ENCODE measurements at places on chromosomes 2 and 18.

DNA sequence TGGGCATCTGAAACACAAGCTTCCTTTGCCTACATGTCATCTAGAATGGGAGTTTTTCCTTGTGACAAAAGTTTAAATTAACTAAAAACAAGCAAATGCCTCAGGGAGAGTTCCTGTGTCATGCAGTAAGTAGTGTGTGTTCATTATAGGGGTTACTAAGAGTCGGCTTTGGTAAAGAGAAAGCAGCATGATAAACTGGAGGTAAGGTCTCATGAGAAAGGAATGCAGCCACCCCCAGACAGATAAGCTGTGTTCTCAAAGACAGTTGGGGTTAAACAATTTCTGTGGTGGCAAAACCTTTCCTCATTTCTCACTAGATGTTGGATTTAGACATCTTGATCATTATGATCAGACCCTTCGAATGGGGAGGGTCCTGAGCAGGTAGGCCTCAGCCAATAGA lies 129.7 kb downstream of the MAP4K4 start:
- no peak for DNase-seq

DNA sequence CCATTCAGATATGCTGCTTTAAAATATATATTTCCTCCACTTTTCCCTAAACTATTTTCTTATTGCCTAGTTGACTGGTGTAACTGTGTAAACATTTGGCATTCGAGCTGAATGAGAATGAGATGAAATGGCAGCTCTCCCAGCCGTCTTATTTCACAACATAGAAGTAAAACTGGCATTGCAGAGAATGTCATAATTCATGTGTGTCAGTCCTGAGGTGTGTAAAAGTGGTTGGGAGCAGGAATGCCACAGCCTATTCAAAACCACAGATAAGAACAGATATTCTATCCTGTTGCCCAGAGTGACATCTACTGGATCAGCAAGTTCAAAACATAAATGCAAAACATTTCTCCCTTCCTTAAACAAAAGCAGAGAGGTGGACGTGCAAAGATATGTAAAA lies 565.5 kb upstream of the CHAC2 start:
- no peak for DNase-seq

GRCh38 chr18:45910405-45911023 lies 56.6 kb downstream of the EPG5 start:
- DNase-seq, result peak; percentile 56

GRCh38 chr2:28451793-28452533 lies 43.9 kb upstream of the PLB1 start:
- DNase-seq, result no peak

DNA sequence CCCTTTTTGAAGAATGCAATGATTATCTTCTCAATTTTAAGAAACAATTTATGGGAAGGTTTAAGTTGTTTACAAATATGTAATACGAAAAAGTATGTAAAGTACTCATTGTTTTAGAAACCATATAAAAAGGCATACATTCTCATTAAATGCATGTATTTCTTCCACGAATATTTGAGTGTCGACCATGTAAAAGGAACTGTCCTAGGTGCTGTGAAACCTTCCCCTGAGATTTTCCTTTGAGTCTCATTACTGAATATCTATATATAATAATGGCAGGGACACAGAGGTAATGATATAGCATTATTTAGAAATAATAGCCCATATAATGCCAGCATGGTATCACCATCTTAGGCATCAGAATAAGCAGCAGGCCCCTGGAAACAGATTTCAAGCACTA lies 239.3 kb downstream of the ERBB4 start:
- no peak for DNase-seq

- no peak for DNase-seq
These were observed 53.0 kb upstream of the ASAP2 start for GRCh38 chr2:9153643-9153980.

DNA sequence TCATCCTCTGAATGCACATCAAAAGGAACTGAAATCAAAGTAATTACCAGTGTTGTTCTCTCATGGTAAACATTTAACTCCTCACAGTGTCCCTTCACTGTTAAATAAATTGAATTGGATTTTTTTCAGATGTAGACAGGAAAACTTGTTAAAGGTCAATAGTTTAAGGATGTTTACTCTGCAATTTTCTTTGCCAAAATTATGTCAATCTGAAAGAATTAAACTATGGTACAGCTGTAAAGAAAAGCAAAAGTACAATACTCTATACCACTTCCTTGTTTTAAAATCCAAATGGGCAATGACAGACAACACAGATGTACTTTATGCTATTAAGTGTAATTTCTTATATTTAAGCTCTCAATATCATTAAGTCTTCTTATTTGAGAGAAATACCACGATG lies 153.2 kb downstream of the WDPCP start:
- no peak for DNase-seq

DNA sequence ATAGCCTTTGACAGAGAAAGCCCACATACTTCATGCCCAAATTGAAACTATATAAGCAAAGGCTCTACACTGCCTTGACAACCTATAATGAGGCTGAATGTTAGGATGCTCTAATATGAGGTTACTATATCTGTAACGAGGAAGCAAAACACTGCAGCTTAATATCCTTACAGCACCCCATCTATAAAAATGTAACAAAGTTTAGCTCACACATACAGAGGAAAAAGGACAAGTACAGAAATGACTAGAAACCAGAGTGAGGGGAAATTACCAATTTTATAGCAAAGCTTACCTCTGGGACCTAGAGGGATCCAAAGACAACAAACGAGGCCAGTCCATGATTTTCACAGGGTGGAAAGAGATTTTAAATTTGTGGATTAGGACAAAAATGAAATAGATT lies 138.5 kb downstream of the COL4A4 start:
- no peak for DNase-seq

GRCh38 chr2:120388222-120389035 lies 42.5 kb downstream of the INHBB start:
- no peak for DNase-seq

DNA sequence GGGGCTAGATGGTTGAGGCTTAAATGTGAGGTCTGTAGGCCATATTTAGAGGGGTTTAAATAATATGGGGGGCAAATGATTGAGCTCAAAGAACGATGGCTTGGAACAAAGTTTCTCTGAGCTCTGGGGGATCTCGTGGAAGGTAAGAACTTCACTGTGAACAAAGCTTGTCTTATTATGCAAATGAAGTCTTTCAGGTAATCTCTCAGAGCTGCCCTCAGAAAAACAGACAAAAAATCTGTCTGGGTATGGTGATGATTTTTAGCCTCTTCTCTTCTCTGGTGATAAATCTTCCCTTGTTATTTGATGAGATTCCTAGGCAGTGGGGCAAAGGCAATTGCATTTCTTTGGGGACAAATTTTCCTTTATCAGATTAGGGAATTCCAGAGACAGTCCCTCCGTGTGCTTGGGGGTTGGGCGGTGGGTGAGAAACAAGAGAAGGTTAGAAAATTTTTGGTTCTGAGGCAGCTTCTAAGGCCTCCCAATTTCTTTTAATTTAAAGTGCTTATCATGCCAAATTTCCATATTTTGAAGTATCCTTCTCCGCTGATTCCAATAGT lies 760.4 kb downstream of the TSN start:
- DNase-seq, result no peak

DNA sequence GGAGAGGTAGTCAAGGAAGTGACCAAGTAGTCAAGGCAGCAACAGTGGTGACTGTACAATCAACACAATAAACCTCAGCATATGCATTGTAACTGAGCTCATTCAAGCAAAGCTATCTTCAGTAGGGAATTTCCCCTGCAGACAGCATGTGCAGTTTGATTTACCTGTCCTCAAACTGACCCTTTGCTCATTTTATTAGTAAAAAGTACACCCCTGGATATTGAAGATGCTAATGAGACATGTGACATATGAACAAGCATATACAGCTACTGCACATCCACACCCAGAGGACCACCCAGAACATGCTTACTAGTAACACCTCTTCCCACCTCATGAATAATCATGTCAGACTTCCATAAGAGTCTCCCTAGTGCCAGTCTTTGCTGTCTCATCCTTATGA lies 15.4 kb downstream of the C2orf81 start:
- DNase-seq, result no peak

GRCh38 chr2:187150670-187151069 lies 297.4 kb downstream of the CALCRL start:
- no peak for DNase-seq

DNA sequence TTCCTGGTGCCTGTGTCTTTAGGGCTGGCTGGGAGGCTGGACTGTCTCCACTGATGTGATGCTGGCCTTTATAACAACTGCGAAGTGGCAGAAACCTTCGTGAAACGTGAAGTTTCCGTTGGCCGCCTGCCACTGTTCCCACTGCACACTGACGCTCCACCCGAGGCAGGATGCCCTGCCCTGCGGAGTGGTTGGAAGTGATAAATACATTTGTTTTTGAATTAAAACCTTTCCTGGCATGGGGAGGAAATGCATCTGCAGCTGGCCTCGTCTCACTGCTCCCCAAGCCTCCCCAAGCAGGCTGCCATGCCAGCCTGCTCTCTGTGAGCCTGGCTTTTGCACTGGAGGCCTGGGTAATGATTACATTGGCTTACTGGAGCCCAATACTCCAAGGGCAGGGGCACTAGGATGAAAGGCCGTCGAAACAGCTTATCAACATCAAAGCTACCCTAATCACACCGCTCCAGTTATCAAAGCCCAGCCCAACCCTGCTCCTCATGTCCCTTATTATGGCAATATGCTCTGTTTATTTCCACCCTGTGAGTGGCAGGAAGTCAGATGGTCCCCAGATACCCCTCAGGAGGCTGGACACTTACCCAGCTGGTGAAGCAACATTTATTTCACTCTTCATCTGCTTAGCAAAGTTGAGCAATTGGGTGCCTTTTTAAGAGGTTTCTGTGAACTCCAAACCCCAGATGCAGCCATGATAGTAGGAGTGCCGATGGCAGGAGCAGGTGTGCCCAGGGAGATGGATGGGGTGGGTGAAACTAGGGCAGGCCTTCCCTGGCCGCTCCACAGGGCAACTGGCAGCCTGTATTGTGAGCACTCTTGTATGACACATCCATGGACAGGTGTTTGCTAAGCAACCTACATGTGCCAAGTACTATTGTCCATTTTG lies 97.4 kb upstream of the ITGA6 start:
- no peak for DNase-seq

- no peak for DNase-seq
These were observed 307.6 kb upstream of the RAB12 start for GRCh38 chr18:8301427-8302172.

DNA sequence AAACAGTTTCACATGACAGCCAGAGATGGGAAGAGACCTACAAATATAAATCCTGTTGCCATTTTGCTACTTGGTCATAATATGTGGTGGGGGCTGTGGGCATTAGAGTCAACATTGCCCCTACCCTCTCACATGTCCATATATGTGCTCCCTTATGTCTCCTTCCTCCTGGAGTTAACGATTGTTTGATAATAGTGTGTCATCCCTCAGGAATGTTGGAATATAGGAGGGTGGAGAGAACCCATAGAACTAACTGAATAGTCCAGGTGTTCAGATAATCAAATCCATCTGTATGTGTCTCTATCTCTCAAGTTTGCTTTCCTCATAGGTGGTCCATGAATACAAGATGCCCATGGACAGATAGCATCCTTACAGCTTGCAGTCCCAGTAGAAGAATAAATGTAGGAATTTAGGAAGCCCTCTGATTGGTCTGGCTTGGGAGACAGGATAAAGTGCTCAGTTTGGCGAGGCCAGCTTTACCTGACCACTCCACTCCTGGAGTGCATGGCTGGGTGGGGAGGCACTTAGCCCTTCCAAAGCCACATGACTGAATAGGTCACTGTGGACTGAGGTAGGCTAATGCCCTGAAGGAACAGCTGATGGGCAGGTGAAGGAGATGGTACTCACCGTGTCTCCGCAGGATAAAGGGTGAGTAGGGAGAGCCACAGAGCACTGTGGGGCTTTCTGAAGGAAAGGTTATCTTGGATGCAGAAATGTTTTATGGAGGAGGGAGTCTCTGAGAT lies 166.9 kb downstream of the CDCA7 start:
- DNase-seq, result no peak

GRCh38 chr18:62715759-62716615 lies 646 bp downstream of the PHLPP1 start:
- DNase-seq, result peak; percentile 49

- no peak for DNase-seq
These were observed 317.6 kb downstream of the CTNNA2 start for GRCh38 chr2:79830501-79830900.

- DNase-seq, result no peak
These were observed 78.9 kb downstream of the CERS6 start for GRCh38 chr2:168534926-168535325.
